T-helper 17 cell (primary cell): ENCODE measurements at places on chromosomes 4 and X.

- no peak for DNase-seq
These were observed 201.7 kb upstream of the ADAMTS3 start for GRCh38 chr4:72770708-72771107.

GRCh38 chr4:76511947-76512346 lies 76.9 kb downstream of the SHROOM3 start:
- DNase-seq, result no peak

DNA sequence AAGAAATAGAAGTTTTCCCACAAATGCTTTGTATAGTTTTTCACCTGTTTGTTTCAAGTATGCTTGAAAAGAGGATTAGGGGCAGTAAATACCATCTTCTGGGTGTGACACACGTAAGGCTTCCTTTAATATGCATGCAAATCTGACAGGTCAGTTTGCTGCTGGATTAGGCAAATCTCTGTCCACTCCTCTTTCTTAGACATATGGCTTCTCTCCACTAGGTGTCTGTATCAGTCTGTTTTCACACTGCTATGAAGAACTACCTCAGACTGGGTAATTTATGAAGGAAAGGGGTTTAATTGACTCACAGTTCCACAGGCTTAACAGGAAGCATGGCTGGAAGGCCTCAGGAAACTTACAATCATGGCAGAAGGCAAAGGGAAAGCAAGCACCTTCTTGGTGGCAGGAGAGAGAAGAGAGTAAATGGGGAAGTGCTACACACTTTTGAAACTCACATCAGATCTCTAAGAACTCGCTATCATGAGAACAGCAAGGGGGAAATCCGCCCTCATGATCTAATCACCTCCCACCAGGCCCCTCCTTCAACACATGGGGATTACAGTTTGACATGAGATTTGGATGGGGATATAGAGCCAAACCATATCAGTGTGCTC lies 66.9 kb downstream of the TAB3 start:
- no peak for DNase-seq

GRCh38 chr4:17702641-17703040 lies 78.8 kb downstream of the FAM184B start:
- DNase-seq, result no peak

- DNase-seq, result no peak
These were observed 341.7 kb upstream of the GATB start for GRCh38 chr4:152102436-152103000.

DNA sequence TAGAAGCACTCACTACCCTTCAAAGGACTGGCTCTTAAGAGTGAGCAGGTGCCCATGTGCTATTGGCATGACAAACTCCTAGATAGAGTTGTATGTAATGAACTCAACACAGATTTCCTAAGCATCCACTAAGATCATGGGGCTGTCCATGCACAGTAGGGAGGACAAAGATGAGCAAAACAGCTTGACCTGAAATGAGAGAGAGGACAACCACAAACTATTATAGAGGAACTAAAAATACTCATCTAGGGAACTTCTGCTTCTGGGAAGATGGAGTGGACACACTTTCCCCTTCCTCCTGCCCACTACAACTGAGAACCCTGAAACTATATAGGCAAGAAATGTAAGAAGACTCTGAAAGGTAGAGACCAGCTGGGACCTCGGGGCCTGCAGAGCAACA lies 20.8 kb upstream of the TMEM128 start:
- no peak for DNase-seq

GRCh38 chrX:137263374-137263773 lies 229.6 kb upstream of the GPR101 start:
- DNase-seq, result no peak

DNA sequence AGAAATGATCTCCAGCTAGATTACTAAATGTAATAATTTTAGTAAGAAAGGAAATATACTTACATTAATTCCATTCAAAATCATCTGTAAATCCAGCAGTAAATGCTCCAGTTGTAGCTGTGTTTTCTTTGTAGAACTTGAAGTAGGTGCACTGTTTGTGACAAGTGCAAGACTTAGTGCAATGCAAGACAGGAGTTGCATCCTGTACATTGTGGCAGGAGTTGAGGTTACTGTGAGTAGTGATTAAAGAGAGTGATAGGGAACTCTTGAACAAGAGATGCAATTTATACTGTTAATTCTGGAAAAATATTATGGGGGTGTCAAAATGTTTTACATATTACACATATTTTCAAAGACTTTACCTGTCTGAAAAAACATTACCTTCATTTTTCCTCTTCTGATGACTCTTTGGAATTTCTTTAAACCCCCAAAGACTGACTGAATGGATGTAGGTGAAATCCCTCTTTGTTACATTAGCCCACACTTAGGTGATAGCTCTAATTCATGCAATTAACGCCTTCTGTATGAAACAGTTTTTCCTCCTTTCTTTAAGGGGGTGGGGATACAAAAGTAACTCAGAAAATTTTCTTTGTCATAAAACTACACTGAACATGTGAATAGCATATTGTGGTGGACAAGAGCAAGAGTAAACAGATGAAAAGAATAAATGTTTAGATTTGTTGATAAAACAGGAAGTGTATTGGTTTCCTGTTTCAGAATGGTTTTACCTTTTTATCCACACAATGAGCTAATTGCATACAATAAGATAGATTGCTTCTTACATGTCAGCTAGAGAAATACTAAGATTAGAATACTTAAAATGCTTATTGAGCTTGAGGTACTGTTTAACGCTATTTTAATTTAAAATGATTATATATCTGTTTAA lies at the start of gene IL2:
Gene IL2, minus strand, starts transcription at position 495 of the 886 bp plus-strand sequence. Its CDS starts 285 bp downstream, at position 210.
- no peak for DNase-seq

- no peak for DNase-seq
These were observed 13.0 kb upstream of the ODAPH start for GRCh38 chr4:75542824-75543223.

GRCh38 chrX:153621949-153622598 lies 23.1 kb upstream of the CCNQ start:
- DNase-seq, result no peak

GRCh38 chr4:144647095-144647561 lies 1.2 kb downstream of the HHIP start:
- DNase-seq, result no peak

DNA sequence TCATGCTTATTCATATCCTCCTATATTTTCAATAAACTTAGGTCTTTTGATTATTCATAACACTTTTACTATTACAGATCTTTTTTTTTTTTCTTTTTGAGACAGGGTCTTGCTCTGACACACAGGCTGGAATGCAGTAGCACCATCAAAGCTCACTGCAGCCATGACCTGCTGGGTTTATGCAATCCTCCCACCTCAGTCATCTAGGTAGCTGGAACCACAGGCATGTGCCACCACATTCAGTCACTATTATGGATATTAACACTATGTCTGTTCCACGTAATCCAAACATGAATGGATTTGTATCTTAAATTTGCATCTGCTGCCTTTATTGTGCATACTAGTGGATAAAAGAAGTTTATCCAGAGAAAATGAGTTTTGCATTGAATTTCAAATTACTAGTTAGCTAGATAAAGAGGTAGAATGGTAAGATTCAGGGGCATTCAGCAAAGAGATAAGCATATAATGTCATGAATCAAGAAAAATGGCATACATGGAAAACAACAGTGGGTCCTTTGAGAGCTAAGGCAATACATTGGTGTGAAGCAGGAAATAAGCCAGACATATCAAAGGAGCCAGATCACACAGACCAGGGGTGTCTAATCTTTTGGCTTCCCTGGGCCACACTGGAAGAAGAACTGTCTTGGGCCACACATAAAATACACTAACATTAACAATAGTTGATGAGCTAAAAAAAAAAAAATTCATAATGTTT lies 13.9 kb downstream of the ANAPC10 start:
- DNase-seq, result no peak

- DNase-seq, result no peak
These were observed 20.8 kb upstream of the SMIM9 start for GRCh38 chrX:154855256-154855655.

GRCh38 chr4:123104310-123105025 lies 182.1 kb upstream of the NUDT6 start:
- DNase-seq, result no peak

DNA sequence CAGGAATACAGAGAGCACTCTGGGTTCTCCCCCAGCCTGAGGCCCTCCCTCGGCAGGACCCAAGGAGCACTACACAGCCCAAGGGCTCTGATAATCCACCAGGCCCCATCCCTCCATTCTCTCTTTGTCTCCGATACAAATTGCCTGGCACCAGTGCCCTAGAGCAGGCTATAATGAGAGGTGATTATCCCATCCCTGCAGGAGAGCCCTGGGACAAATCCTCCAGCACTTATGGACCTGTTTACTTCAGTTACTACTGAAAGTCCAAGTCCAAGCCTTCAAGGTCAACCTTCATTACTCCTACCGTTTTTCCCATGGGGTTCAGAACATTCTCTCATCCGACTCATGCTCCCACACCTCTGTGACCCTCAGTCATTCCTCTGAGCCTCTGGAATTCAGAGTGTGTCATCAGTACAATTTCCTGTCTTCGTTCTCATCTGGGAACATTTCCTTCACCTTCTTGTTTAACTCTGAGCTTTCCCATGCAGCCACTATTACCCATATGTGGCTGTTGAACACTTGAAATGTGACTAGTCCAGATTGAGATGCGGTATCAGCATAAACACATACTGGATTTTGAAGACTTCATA lies 299.0 kb downstream of the RAPGEF2 start:
- DNase-seq, result no peak

GRCh38 chrX:57137501-57137900 lies 304 bp upstream of the SPIN2A start:
- DNase-seq, result no peak

GRCh38 chr4:9988363-9988749 lies 32.9 kb downstream of the SLC2A9 start:
- no peak for DNase-seq

DNA sequence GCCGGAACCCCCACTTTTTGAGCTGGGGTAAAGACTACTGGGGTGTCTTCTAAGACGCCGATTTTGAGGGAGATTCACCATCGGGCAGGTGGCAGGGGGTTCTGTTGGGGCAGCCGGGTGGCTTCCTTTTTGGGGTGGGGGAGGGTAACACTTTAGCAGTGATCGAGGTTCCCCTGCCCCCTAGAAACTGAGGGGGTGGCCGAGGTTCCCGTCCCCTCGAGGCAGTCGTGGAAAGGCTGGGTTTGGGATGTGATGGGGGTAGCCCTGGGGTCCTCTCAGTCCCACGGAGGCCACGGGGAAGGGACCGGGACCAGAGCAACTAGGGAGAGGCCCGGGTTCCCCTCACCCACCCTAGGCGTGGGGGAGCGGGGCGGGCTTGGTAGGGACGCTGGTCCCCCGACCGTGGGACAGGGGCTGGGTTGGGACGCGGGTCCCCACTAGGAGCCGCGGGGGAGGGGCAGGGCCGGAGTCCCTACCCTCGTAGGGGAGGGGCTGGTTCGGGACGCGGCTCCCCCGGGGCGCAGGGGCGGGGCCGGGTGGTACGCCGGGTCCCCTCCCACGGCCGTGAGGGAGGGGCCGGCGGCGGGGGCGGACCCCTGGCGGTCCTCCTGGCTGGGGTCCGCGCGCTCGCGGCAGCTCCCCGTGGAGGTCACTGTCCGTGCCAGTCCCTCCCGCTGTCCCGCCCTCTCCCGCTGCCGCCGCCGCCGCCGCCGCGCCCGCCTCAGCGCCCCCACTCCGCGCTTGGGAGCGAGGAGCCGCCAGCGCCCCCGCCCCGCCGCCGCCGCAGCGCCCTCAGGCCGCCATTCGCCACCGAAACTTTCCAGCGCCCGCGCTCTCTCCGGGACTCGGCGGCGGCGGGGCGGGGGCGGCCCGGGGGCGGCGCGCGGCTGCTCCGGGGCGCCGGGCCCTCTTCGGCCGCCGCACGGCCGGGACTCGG lies at the start of gene TBL1X:
Gene TBL1X, plus strand, starts transcription at position 624 of the 937 bp plus-strand sequence. CDS start 188,529 bp downstream, outside the sequence.
- peak; percentile 28 for DNase-seq

GRCh38 chr4:94171616-94172015 lies 36.0 kb upstream of the SMARCAD1 start:
- DNase-seq, result no peak

- DNase-seq, result no peak
These were observed 108.9 kb downstream of the EFHC2 start for GRCh38 chrX:44234541-44234940.

GRCh38 chr4:89158884-89159503 lies 47.7 kb downstream of the TIGD2 start:
- no peak for DNase-seq

DNA sequence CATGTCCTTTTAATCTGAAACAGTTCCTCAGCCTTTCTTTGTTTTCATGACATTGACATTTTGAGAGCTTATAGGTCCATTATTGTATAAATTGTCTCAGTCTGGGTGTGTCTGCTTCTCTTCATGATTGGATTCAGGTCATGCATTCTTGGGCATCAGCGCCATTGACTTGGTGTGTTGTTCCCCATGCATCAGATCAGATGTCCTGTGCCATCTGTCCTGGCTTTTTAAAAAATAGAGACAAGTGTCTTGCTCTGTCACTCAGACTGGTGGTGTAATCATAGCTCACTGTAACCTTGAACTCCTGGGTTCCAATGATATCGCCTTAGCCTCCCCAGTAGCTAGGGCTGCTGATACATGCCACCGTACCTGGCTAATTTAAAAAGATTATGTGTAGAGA lies 55.7 kb downstream of the TBC1D14 start:
- no peak for DNase-seq

- no peak for DNase-seq
These were observed 998.8 kb downstream of the GLUD2 start for GRCh38 chrX:122046226-122046625.

GRCh38 chrX:153647461-153648357 lies 706 bp downstream of the DUSP9 start:
- no peak for DNase-seq

DNA sequence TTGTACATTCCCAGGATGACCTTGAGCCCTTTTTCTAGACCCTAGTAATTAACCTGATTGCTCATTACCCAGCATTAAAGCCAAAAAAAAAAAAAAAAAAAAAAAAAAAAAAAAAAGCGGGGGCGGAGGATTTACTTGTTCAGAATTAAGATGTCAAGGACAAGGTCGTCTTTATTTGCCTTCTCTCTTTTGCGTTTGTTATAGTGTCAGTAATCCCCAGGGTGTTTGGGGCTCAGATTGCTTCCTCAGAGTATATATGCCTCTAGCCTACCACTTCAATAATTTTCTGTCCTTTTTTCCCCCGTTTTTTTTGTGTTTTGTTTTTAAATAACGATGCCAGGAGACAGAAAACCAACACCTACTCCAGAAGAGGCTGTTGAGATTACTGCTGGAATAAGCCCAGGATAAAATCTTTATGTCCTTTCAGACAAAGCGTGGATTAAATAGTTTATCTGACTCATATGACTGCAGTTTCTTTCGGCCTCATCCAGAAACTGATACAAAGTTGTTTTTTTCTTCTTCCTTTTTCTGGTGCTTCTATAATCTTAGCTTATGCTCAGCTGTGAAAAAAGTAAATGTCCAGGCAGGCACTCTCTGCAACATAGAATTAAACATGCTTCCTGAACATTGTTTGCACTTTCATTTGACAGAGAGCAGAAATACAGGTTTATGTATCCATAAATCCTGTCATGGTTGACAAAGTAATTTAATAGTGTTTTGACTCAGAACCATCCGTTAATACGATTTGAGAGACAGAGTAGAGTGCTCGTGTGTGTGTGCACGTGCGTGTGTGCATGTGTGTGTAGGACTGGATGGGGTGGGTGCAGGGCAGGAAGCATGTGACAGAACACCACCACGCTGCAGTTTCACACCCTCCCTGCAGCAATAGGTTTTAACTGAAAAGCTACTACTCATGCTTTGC lies 138.6 kb downstream of the AFF1 start:
- DNase-seq, result no peak
